ENCODE measurements at places on chromosomes 3 and 15.

- no peak for DNase-seq
Measured at GRCh38 chr15:88986949-88987590, 73.9 kb upstream of the MFGE8 start.

- DNase-seq: no peak
Measured at GRCh38 chr3:29552051-29552450, 271.2 kb downstream of the RBMS3 start.

DNA sequence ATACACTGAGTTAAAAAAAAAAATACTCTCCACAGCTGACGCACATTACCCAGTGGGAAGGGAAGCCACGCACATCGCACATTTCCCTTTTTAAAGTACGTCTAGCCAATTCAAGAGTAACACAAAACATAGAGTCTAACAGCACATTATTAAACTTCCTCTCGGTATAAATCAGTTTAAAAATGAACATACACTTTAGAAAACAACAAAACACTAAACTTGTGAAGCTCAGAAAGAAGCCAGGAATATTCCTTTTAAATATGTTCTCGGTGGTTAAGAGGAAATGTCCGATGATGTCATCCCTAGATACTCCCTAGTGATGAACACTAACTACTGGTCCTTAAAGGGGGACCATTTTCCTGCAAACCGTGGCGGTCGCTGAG is 721 bp downstream of the MYEF2 start:
- DNase-seq: no peak

DNA sequence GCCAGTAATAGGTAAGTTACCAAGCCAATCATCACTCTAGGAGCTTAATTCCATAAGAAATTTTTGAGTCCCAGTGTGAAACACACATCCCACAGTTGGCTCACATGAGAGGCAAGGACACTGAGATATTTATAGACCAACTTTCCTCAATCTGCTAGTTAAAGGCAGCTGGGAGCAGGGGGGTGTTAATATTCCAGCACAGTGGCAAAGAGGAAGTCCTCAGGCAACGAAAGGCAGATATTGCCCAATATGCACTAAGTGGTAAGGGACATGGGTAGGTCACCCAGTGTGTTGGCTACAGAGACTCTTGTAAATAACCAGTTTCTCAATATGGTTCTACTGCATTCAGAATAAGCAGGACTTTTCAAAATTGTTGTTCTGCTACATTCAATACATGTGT is 61.0 kb downstream of the TOP2B start:
- no peak for DNase-seq

GRCh38 chr15:101351736-101352135 is 56.7 kb upstream of the SNRPA1 start:
- no peak for DNase-seq

GRCh38 chr15:63023351-63023945 is 19.1 kb upstream of the TPM1 start:
- DNase-seq: no peak

DNA sequence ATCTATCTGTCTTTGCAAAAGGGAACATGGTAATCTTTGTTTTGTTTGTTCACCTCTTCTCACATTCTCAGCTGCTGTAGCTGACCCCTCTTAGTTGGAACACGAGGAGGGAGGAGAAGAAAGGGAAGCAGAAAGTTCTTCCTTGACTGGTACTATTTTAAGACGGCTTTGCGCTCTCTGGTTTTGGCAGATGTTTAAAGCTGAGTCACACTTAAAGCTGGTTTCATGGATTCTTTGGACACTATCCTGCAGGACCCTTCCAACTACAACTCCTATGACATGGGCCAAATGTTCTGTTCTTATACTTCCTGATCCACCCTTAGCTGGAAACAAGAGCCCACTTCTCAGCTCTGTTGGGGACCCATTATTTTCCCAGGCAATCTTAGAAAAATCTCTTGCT is 40.6 kb upstream of the FXR1 start:
- DNase-seq: no peak

DNA sequence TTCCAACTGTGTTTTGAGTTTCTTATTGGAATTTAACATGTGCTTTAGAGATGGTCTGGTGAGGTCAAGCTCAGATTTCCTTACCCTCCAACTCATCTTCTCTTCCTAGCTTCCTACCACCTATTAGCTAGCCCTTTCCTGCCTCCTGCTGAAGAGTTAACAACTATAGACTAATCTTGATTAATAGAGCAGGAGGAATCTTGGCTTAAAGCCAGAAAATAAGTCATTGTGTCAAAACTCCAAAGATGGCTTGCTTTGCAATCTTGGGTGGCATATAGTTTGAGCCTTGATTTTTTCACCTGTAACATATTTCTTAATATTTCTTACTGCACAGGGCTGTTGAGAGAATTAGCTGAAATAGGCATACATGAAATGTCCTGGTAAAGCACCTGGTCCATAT is 27.3 kb downstream of the BCL2L10 start:
- DNase-seq: no peak

DNA sequence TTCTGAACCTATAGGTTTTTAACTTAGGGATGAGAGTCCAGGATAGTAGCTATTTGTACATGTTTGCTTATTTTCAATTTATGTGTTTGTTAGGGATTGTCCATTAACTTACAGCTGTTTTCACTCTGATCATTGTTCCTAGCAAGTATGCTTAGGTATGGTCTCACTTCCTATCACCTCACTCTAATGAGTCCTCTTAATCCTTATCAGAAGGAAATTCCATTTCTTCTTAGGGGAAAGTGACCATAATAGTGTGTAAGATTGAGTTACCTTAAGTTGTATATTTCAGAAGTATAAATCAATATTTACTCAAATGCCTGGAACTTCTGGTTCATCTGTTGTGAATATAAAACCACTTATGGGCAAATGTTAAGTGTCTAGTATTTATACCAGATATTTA is 53.0 kb downstream of the PIAS1 start:
- DNase-seq: no peak

- DNase-seq: no peak
Measured at GRCh38 chr3:29072611-29073010, 208.3 kb upstream of the RBMS3 start.

DNA sequence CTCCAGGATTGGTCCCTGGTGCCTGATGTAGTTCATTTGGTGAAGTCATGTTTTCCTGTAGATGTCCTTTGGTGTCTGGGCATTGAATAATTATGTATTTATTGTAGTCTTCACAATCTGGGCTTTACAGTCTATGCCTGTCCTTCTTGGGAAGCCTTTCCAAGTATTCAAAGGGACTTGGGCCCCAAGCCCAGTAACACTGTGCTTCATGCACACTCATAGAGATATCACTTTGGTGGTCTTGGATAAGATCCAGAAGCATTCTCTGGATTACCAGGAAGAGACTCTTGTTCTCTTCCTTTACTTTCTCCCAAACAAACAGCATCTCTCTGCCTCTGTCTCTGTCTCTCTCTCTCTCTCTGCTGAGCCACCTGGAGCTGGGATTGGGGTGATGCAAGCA is 281.1 kb upstream of the GOLGA6L4 start:
- DNase-seq: no peak

- no peak for DNase-seq
Measured at GRCh38 chr3:128376516-128376915, 90.2 kb downstream of the DNAJB8 start.

GRCh38 chr3:150135287-150135721 is 164.6 kb upstream of the PFN2 start:
- no peak for DNase-seq

DNA sequence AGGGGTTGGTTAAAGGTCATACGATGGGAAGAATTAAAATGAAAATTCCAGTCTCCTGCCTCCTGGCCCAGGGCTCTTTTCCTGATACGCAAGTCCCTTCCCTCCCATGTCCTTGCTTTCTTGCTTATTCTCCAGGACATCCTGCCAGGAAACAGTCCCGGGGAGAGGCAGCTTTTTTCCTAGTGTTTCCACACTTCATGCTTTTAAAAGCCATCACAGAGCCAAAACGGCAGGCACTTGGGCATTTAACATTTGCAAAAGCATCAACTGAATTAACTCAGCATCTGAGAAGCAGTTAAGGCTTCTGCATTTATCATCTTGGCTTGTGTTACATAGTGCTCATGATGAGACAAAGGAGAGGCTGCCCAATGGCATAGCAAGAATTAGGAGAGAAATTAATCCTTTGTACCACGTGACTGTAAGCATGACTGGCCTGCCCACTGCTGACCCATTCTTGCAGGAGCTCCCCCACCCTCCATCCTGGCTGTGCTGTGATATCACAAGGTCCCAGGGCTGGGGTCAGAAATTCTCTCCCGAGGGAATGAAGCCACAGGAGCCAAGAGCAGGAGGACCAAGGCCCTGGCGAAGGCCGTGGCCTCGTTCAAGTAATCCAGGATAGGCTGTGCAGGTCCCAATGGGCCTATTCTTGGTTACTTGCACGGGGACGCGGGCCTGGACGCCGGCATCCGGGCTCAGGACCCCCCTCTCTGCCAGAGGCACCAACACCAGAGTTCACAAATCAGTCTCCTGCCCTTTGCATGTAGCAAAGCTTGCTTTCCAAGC is 21.6 kb upstream of the VILL start:
- DNase-seq: no peak

- DNase-seq: no peak
Measured at GRCh38 chr3:111311709-111312235, 230.2 kb upstream of the CD96 start.

DNA sequence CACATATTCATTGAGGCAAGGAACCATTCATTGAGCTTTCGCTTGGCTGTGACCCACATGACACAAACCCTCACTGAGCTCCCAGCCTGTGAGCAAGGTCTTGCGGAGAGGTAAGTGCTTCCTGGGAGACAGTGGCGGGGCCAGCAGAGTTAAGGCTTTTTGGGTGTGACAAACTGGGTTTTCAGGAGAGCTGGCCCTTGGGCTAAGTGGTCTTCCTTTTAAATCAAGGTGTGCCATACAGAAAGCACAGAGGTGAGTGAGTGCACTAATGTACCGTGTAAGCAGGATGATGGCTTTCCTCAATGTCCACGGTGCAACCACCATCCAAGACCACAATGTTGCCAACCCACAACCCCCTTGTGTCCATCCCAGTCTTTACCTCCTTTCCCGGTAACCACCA is 28.6 kb downstream of the POMGNT2 start:
- no peak for DNase-seq

DNA sequence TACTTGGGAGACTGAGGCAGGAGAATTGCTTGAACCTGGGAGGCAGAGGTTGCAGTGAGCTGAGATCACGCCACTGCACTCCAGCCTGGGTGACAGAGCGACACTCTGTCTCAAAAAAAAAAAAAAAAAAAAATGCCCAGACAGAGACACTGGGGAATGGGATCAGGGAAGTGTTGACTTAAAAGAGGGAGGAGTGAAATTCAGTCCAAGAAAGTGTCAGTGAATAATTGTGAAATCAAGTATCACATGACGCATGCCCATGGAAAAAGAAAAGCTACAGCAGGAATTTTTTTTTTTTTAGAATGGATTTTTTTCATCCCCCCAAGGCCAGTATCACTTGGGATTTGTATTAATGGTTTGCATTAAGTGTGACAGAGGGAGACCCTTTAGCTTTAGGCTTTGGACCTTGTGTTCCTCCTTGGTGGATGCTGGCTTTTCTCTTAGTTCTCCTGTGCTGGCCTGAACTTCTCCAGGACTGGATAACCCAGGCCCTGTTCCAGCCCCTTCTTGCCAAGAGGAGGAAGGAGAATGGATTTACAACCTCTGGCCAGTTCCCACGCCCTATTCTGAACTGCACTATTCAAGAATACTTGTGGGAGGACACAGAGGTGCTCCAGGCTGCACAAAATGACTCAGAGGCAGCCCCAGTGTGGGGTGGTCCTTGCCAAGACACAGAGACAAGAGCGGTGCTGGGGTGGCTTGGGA is 36.7 kb upstream of the ZNF774 start:
- peak; percentile 94 for DNase-seq

GRCh38 chr3:48747015-48747615 is 30.1 kb upstream of the IP6K2 start:
- DNase-seq: no peak

DNA sequence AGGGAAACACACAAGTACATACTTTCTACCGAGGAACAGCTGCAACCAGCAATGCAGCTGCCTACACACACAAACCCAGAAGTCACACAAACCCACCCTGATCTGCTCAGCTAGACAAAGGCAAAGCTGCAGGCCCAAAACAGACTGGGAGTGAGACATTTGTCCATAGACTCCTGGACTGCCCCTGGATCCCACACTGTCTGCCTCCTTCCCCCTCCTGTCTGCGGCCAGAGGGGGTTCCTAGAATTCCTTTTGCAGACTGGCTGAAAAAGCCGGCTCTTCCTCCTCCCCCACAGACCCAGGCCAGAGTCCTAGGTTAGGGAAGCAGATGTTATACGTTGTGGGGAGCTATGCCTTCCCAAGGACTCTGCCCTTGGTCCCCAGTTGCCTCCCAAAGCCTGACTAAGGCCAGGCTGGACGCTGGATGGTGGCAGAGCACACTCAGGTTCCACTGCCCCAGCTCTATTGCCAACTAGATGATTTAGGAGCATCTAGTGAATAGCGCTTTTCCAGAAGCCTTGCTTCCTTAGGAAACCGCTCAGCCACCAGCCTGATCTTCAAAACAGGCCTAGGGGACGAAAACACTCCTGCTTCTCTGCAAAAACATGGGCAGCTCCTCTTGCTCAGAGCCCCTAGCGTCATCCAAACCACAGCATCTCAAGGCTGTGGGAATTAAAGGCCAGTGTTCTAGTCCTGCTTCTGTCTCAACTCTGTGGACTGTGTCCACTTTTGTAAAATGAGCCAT is 37.4 kb upstream of the CILP start:
- no peak for DNase-seq

DNA sequence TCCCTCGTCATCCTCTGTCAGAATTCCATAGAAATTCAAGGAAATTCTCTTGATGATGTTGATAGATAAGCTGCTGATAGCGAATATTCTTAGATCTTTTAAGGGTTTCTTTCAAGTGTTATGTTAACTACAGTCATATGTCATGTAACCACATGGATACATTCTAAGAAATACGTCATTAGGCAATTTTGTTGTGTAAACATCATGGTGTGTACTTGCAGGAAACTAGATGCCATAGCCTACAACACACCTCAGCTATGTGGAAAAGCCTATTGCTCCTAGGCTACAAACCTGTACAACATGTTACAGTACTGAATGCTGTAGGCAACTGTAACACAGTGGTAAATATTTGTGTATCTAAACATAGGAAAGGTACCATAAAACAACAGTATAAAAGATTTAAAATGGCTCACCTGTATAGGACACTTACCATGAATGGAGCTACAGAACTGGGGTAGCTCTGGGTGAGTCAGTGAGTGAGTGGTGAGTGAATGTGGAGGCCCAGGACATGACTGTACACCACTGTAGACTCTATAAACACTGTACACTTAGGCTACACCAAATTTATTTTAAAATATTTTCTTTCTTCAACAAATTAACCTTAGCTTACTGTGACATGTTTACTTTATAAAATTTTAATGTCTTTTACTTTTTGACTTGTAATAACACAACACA is 34.6 kb downstream of the GLDN start:
- no peak for DNase-seq

DNA sequence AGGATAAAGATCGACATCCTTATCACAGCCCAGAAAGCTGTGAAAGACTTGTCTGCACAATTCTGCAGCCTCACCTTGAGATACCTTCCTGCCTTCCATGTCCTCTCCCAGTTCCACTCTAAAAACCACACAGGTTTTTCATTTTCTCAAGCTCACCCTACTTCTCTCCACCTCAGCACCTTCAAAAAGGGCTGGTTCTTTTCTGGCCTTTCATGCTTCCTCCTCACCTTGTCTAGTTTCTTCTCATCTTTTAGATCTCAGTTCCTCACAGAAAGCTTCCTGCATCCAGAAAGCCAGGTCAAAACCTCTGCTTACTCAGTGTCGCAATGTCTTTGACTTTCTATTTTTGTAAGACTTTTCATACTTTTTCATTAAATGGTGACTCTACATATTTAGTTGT is 140.2 kb upstream of the STT3B start:
- no peak for DNase-seq

- DNase-seq: no peak
Measured at GRCh38 chr15:40567111-40567510, 2.0 kb upstream of the RPUSD2 start.

Data from left colon (tissue), 2 donors.